Endothelial cell of coronary artery (primary cell): ENCODE measurements at places on chromosomes 5 and 9. TPM values are rescaled to one million over a fixed set of nuclear protein-coding genes. Genes with fewer than 3 reads are reported as not detected.

The MYO10 gene
- total RNA-seq: 70.2 and 94.8 TPM in 2 replicates

The SLC6A3 gene
- not detected in 2 replicates for total RNA-seq

The GPR150 gene
- total RNA-seq: 0.18 and 0.19 TPM in 2 replicates

The TAF11L3 gene
- total RNA-seq: not detected in 2 replicates

The ZBED3 gene
- 0.90 and 1.3 TPM in 2 replicates for total RNA-seq
